ENCODE measurements at places on chromosomes 5 and 9.

DNA sequence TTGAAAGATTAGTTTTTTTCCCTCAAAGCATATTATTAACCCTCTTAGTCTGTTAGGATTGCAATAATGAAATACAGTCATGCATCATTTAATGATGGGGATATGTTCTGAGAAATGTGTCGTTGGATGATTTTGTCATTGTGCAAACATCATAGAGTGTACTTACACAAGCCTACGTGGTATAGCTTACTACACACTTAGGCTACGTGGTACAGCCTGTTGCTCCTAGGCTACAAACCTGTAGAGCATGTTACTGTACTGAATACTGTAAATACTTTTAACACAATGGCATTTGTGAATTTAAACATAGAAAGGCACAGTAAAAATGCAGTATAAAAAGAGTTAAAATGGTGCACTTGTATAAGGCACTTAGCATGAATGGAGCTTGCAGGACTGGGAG is 132.7 kb downstream of the PDE8B start:
- no peak for DNase-seq

DNA sequence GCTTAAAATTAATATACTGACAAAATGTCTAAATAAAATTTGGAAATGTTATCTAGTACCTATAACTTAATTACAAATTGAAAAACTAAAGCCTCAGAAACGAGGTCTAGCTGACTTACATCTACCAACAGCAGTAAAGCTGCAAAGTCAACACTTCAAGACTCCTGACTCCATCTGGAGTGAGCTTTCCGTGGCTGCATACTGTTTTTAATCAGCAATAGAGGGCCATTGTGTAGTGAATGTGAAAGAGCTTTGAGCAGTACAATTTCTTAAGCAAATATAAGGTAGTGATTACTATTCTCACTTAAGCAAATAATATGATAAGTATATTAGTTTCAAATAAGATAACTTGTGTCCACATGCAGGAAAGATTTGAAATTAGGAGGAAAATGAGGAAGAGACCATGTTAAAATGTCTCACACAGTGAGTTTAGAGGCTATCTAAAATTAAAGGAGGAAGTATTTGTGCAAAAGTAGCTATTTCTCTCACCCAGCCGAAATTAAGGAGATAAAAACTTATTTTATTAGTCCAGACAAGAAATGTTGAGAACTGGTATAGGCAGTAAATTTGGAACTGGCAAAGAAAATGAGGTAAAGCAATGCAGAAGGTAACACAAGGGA is 6.4 kb downstream of the SPINK6 start:
- DNase-seq: no peak

GRCh38 chr5:181198905-181199519 is 6.0 kb downstream of the TRIM7 start:
- no peak for DNase-seq

DNA sequence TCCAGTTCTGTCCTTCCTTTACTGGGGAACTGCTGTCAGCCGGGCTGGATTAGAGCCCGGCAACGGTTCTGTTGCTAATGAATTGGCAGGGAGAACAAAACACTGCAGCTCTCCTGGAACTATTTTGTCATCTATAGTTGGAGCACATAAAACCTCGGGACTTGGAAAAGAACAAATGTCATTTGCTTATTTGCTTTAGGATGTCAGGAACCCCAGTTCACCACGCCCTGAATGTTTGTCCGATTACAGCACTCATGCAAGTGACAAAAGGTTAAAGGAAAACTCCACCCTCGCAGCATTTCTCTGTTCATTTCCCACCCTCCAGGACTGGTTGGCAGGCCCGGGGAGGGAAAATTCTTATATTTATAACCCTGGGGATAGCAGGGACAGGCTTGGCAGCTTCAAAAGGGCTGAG is 66.4 kb upstream of the PLPP1 start:
- peak; percentile 85 for DNase-seq
